ENCODE measurements at places on chromosomes 1 and 21. TPM values are rescaled to one million over a fixed set of nuclear protein-coding genes. Genes with fewer than 3 reads are reported as not detected.

Gene LY9
- 0.40 TPM for total RNA-seq

Gene SNAPIN
- 10.5 TPM for total RNA-seq

Gene RASAL2
- total RNA-seq: 20.9 TPM

Gene KIF26B
- 0.79 TPM for total RNA-seq

Gene NLRP3
- 0.75 TPM for total RNA-seq

DNA sequence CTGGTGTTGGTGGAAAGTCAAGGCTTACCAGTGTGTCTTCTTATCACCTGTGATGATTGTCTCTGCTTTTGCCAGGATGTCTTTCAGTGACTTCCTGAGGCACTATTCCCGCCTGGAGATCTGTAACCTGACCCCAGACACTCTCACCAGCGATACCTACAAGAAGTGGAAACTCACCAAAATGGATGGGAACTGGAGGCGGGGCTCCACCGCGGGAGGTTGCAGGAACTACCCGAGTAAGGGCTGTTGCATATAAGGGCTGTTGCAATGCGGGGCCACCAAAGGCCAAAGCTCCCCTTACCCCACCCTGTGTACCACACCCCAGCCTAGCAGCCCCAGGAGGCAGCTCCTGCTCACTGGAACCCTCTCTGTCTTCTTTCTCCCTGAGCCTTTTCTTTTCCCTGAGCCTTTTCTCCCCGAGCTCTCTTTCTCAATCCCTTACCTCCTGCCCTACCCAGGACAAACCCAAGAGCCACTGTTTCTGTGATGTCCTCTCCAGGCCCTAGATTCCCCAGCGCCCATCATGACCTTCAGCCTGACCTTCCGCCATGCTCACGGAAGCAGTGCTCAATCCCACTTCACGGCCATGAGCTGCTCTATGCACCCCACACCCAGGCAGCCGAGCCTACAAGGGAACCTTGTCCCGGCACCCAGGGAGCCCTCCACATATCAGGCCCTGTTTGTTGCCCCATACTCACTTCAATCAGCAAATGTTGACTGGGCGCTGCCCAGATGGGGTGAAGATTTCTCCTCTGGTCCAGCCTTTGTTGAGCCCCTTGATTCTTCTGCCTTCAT lies 40.6 kb downstream of the CAPN2 start:
- no peaks in the 10 kb centered on the region for H3K27me3 ChIP-seq
- no peak overlapping the region for H3K4me3 ChIP-seq
- peaks cover 11% of the 10 kb centered on the region for H3K4me1 ChIP-seq

DNA sequence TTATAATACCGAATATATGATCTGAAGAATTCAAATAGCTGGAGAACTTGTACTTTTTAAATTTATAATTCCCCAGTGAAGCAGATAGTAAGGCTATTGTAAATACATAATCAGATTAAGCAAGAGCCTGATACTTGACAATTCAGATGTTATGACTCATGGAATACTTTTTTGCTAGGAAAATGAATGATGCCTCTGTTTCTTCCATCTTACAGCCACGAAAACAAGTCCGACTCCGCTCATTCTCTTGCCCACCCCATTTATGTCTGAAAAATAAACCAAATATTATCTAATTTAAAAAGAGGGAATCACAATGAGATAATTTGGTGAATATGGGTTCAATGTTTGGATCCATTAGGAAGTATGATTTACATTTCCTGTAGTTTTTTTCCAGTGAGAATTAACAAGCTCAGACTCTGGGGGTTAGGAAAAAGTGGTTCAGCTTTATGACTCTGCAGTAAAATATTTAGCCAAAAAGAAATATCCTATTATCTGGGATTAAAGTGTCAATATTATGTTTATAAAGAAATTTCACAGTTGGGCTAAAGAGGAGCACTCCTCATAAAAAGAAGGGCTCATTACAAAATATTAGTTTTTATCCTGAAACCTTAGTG lies 50.4 kb upstream of the DAB1 start:
- no peaks in the 10 kb centered on the region for H3K4me1 ChIP-seq
- no peaks in the 10 kb centered on the region for H3K36me3 ChIP-seq
- no peak for DNase-seq
- H3K4me3 ChIP-seq: no peak overlapping the region

DNA sequence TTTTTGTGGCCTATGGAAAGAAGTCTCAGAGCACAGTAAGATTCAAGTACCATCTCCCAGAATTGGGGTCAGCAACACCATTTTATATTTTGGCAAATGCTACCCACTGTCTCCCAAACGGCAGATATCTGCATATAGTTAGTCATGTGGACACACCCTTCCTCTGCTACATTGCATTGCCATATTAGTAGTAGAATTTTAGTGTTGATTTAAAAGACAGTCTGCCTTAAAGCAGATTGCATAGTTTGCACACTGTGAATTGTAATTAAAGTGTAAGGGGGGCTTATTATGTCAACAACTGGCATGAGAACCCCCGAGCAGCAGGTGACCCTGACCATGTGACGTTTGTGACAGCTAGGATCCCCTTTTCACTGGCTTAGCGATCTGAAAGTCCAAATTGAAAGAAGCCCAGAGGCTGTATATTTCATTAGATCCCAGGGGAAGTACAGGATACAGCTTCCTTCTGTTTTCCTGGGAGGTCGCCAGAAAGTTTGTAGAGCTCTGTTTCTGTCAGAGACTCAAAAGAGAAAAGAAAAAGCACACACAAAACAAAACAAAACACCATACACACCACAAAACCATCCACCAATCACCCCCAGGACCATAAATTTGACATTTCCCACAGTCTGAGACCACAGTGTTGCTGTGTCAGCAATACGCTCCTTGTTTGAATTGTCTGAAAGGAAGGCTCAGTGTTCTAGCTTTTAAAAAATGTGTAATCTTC lies 172.4 kb downstream of the NFIA start:
- peak overlapping the region; percentile 15 for H3K4me3 ChIP-seq
- no peaks in the 10 kb centered on the region for H3K36me3 ChIP-seq
- H3K27ac ChIP-seq: peak overlapping the region; percentile 75

Gene DPT
- 25.8 TPM for total RNA-seq

DNA sequence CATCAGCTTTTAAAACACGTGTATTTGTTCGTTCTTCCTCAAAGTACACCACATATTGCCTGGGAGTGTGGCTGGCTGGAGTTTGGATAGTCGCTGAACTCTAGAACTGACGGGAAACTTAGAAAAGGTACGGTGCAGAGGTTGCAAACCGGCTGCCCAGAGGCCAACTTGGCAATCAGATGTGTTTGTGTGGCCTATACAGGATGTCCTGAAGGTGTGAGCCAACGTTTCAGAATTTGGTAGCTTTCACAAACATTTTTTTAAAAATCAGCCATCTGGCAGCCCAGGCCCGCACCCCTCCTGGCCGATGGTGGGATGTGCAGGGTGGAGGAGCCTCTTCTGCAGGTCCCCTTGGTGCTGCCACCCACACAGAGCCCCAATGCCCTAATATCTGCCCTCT lies 73.6 kb upstream of the SLC25A33 start:
- no peak overlapping the region for H3K27ac ChIP-seq
- H3K4me3 ChIP-seq: no peak overlapping the region
- no peak for DNase-seq
- H3K4me1 ChIP-seq: peaks cover 13% of the 10 kb centered on the region
- no peaks in the 10 kb centered on the region for H3K27me3 ChIP-seq
- no peaks in the 10 kb centered on the region for H3K36me3 ChIP-seq

DNA sequence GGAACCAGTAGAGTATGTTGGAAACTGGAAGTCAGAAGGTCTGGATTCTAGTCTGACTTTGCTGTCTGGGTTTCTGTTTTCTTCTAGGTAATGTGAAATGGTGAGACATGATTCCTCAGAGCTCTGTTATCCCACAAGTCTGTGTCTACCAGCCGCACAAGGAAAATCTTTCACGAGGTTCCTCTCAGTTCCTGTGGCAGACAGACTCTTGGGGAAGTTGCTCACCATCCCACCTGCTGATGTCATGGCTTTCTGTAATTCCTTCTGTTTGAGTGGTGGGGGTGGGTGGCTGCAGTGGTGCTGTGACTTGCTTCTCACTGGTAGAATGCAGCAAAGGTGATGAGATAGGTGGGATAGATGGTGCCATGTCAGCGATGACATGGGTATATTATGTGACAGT lies 17.1 kb upstream of the SCMH1 start:
- H3K27ac ChIP-seq: no peak overlapping the region
- H3K4me3 ChIP-seq: no peak overlapping the region
- DNase-seq: no peak
- H3K27me3 ChIP-seq: no peaks in the 10 kb centered on the region

DNA sequence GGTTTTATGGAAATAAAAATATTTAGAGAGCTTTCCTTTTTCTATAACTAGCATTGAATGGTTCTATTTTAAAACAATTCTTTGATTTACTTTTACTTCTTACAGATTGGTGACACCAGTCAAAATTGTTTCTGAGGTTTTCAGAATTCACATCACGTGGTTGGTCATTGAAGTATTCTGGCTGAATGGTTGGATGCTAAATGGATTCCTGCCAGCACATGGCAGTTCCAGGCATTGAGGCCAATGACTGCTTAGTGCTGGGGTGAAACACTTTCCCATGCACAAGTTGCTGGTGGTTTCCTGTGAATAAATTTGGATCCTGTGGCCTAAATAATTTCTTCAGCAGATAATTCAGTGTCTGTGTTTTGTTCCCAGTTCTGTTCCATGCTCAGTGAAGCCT lies 20.6 kb downstream of the NCAM2 start:
- no peaks in the 10 kb centered on the region for H3K27me3 ChIP-seq
- H3K4me3 ChIP-seq: no peak overlapping the region
- no peaks in the 10 kb centered on the region for H3K4me1 ChIP-seq

Gene AGBL4
- 0.82 TPM for total RNA-seq

Gene RPL5
- total RNA-seq: 1,298 TPM

DNA sequence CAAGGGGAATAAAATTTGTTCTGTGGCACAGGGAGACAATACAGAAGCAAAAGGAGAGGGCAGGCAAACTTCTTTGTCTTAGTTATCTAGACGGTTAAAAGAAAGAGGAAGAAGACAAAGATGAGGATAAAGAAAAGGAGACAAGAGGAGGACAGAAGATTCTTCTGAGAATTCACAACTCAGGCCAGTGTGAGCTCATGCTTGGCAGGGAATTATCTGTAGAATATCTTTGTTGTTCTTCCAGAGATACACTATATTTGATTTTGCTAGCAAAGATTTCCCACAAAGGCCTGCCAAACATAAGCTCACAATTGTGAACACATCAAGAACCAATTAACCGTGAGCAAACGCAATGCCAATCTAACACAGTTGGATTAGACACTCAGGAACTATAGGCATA lies 21.4 kb downstream of the SLC16A1 start:
- H3K27me3 ChIP-seq: no peaks in the 10 kb centered on the region
- no peak overlapping the region for H3K4me3 ChIP-seq
- no peak for DNase-seq
- H3K4me1 ChIP-seq: no peaks in the 10 kb centered on the region

Gene TBX15
- total RNA-seq: 0.32 TPM

DNA sequence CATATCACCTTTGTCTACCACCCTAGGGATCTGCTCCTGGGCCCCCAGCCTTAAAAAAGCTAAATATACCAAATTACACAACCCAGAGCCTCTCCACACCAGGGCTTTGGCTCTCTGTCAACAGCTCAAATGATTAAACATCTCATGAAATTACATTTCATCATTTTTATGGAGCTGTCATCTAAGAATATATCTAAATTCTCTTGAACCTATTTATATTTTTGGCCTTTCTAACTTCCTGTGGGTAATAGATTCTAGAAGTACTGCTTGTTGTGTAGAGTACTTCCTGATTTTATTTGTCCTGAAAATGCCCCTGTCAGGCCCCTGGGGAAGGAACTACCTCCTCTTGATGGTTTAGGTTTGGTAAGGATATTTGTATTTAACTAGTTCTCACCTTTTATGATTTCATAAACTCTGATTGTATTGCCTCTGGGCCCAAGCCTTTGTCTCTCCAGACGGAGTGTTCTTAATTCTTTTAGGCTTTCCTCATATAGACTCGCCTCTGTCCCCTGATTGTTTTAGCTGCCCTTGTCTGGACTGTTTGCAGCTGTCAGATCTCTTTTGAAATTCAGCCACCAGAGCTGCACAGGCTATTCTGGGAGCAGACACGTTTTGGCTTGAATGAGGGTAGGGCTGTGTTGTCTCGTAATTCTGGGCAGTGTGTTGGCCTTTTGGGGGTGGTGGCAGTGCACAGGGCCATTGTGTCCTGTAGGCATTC lies 16.6 kb downstream of the MYOG start:
- peak overlapping the region; percentile 65 for H3K27ac ChIP-seq
- no peaks in the 10 kb centered on the region for H3K36me3 ChIP-seq
- H3K27me3 ChIP-seq: peaks cover 7% of the 10 kb centered on the region
- no peak for DNase-seq
- no peak overlapping the region for H3K4me3 ChIP-seq

DNA sequence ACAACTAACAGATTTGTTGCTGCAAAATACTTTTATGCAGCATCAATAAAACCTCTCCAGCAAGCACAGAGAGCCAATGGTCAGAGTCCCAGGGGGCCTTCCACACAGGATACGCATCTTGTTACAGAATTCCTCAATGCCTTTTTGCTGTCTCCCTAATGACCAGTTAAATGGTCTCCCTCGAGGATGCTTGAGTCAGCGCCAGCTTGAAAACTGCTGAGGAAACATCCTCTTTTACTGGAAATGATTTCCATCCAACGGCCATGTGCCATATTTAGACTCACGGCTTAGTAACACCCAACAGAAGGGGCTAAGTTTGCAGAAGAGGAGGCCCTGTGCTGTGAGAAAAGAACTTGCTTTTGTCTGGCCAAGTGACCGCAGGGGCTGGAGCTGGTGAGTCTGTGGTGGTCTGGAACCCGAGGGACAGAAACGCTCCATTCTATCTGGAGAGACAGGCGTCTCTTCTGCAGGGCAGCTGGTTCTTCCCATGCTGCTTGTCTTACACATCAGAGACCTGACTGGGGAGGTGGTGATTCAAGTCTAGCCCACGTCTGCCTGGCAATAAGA lies 496.4 kb downstream of the SETD4 start:
- no peaks in the 10 kb centered on the region for H3K4me1 ChIP-seq
- H3K27ac ChIP-seq: peak overlapping the region; percentile 6
- H3K27me3 ChIP-seq: no peaks in the 10 kb centered on the region
- DNase-seq: peak; percentile 11

- no peak overlapping the region for H3K4me3 ChIP-seq
- no peaks in the 10 kb centered on the region for H3K4me1 ChIP-seq
- H3K27ac ChIP-seq: no peak overlapping the region
- H3K27me3 ChIP-seq: no peaks in the 10 kb centered on the region
These were observed 46.8 kb downstream of the ADAMTS5 start for GRCh38 chr21:26920055-26920454.

GRCh38 chr1:32470991-32471694 lies 6.3 kb downstream of the ZBTB8B start:
- H3K4me3 ChIP-seq: no peak overlapping the region
- no peak for DNase-seq
- H3K27me3 ChIP-seq: peaks cover 44% of the 10 kb centered on the region
- H3K4me1 ChIP-seq: no peaks in the 10 kb centered on the region
- no peaks in the 10 kb centered on the region for H3K36me3 ChIP-seq
- no peak overlapping the region for H3K27ac ChIP-seq

Gene SLC19A2
- 20.2 TPM for total RNA-seq

Gene CELA2B
- total RNA-seq: not detected

- no peak for DNase-seq
- H3K27ac ChIP-seq: no peak overlapping the region
- no peaks in the 10 kb centered on the region for H3K27me3 ChIP-seq
- no peaks in the 10 kb centered on the region for H3K4me1 ChIP-seq
- H3K4me3 ChIP-seq: no peak overlapping the region
These were observed 468.7 kb downstream of the ADGRL2 start for GRCh38 chr1:82269431-82269830.

GRCh38 chr1:3707298-3707938 lies 44.8 kb upstream of the CCDC27 start:
- no peak for DNase-seq
- peaks cover 50% of the 10 kb centered on the region for H3K27me3 ChIP-seq
- H3K36me3 ChIP-seq: no peaks in the 10 kb centered on the region
- no peaks in the 10 kb centered on the region for H3K4me1 ChIP-seq
- no peak overlapping the region for H3K27ac ChIP-seq

Measured in transverse colon (tissue), 4 donors.